ENCODE measurements at places on chromosomes 4 and X.

- DNase-seq, result no peak
These were observed 418.8 kb upstream of the ZFP42 start for GRCh38 chr4:187576751-187577150.

DNA sequence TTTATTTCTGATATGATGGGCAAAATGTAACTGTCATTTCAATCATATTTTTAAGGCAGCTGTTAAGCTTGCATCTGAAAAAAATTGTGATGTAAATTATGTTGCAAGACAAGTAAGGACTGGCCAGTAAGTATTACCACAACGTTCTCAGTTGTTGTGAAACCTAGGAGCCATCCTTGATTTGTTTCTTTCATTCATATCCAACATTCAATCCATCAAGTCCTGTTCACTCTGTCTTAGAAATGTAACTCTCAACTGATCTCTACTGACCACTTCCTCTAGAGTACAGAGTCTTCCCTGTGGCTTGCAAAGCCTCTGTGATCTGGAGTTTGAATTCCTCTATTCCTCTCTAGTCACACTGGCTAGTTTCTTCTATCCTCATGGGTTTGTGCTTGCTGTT, 161.4 kb upstream of the MAD2L1 start:
- DNase-seq, result no peak

GRCh38 chr4:184815046-184815877, 10.5 kb downstream of the ACSL1 start:
- peak; percentile 85 for DNase-seq

DNA sequence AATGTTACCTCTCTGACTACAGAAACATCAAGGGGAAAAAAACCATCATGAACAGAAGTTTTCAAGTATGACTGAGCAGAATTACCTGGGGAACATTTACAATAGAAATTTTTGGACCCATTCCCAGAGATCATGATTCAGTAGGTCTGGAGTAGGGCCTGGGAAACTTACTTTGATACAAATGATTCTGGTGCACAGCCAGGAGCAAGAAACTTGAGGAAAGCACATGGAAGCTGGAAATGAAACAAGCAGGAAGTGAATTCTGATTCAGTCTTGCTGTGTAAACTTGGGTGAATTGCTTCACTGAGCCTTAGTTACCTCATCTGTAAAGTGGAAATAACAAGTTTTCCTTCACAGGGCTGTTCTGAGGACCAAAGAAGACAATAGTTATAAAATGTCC, 192.5 kb upstream of the TAPT1 start:
- no peak for DNase-seq

DNA sequence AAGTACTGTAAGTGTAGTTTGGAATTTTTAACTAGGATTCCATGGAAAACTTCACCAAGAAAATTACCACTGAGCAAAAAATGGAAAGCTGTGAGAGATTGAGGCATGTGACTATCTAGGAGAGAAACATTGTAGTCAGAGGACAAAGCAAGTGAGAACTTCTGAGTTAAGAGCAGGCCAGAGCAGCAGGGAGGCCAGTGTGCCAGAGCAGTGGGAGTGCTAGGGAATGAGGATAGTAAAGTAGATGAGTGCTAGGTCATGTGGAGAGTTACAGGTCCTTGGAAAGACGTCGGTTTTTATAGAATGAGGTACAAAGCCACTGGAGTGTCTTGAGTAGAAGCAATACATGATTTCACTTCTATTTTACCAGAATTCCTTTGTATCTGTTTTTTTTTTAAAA, 52.7 kb upstream of the FAT4 start:
- no peak for DNase-seq

DNA sequence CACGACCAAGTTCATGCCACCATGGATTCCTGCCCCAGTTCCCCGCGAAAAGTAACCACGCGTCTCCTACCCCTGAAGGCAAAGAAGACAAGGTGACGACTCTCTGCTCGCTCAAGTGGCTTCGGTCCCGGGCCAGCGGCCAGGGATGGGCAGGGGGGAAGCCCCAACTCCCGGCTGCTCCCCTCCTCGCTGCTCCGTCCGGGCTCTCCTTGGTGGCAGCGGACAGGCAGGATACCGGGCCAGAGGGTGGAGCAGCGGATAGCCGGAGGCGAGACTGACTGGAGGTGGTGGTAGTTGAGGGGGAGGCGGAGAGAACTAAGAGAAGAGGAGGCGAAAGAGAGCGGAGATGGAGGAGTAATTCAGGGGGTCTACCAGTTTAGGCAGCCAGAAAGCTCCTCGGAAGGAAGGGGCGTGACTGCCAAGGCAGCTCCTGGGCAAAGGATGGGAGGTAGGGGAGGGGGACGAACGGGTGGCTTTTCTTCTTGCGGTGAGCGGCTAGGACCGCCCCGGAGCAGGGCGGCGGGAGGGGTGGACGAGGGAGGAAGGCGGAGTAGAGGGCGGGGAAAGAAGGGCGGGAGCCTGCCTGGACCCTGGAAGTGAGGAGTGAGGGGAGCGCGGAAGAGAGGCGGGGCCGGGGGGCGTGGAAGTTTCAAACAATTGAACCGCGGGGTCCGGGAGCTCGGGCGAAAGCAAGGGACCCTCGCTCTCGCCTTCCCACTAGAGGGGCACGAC, at the start of gene AMOT:
TSS of gene AMOT (minus strand) at position 450 of the 732 bp plus-strand sequence. CDS start 17,705 bp downstream, outside the sequence.
- DNase-seq, result peak; percentile 62

DNA sequence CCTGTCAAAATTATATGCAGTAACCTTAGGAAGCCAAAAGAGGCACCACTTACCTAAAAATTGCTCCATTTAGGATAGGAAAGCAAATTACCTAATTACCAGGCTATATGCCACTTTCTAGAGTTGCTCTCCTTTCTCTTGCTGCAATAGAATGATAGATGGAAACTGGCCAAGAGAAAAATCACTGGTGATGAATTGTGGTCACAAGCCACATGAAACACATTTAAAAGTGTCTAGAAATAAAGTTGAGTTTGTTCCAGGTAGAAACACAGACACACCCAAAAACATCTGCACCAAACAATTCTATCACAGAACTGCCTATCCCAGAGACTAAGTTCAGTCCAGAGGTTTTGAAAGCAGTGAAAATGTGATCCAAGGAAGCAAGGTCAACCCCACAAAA, 337.7 kb downstream of the PCDH19 start:
- no peak for DNase-seq

Data from dorsolateral prefrontal cortex (tissue), 122 donors.